NCI-H748 treated with DMSO at 0.1 percent for 48 hours (cell line): ENCODE measurements at places on chromosomes 1 and 21.

GRCh38 chr1:98896711-98897445, 107.8 kb downstream of the PLPPR5 start:
- no peak for DNase-seq

DNA sequence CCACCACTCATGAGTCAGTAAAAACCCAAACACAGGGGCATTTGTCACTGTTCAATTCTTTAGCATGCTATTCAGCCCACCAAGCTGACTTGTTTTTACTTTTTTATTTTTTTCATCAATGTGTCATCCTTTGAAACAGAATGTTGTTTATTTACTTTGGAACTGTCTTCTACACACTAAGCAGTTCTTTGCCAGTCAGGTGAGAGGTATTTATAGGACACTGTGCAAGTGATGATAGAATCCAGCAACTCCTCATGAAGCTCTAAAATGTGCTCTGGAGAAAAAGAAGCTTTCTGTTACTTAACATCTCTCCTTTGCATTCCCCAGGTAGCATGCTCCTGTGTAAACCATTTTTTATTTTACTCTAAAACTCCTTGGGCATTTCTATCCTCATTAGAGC, 582.0 kb upstream of the TMPRSS15 start:
- no peak for DNase-seq

DNA sequence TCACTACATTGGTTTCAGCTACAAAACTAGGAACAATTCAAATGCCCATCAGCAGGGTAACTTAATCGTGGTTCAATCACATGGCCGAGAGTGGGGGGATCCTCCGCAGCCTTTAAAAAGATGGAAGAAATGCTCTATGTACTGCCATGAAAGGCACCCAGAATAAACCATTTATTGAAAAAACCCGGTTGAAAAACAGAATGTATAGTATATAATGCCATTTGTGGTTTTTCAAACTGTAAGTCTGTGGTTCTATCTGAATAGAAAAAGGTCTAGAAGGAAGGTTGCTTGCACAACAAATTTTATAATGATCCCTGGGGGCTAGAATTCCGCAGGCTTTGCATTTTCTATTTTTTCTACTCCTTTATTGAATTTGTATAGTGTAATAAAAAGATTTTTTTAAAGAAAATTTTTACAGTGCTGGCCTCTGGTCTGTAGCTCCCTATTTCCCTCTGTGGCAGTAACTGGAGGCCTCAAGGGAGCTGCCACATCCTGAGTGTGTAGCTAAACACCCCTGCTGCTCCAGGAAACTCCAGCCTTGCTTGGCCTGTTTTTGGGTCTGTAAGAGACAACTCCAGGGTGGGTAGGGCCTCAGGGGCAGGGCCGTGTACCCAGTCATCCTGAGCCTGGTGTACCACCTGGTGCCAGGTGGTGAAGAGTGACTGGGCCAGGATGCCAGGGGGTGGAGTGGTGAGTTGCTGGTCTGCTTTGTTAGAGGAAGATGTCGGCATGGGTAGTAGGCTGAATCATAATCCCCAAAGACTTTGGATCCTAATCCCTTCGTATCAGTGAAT, 51.5 kb upstream of the EPS8L3 start:
- DNase-seq, result no peak

- no peak for DNase-seq
Observed at GRCh38 chr21:15252431-15252830, 187.6 kb upstream of the NRIP1 start.

- no peak for DNase-seq
Observed at GRCh38 chr1:162485236-162485635, 12.4 kb upstream of the UHMK1 start.

GRCh38 chr21:38920631-38921398, 115.1 kb downstream of the ETS2 start:
- DNase-seq, result no peak
